ENCODE measurements at places on chromosomes 3 and 15. TPM values are rescaled to one million over a fixed set of nuclear protein-coding genes. Genes with fewer than 3 reads are reported as not detected.

DNA sequence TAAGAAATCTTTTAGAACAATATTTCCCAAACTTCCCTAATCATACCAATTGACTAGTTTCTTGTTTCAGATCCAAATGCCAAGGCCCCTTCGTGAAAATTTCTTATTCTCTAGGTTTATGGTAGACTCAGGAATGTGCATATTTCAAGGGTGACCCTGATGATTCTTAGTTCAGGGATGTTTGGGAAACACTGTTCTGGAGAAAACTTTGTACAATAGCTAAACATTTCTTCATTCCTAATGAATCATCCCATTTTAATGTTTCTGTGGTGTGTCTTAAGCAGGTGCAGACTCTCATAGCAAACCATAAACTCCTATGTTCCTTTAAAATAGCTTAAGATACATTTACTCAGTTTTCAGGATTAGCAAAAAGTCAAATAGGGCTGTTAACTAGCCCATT lies 314.5 kb downstream of the TIGIT start:
- peak; percentile 54 for DNase-seq

DNA sequence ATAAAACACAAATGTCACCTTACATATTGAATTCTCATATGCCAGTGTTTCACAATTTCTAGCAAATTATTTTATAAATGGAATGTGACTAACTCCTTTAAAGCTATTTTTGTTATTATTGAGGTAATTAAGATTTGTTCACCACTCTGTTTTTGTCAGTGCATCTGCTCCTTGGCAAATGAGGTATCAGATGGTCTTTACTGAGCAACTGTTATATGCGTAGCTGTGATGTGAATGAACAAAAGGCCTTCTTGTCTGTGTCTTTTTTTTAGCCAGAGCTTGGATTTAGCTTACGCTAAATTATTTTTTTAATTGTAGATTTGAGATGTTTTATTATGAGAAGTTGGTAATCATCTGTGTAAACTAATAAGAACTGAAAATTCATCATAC lies 125.3 kb downstream of the IL5RA start:
- no peak for DNase-seq

DNA sequence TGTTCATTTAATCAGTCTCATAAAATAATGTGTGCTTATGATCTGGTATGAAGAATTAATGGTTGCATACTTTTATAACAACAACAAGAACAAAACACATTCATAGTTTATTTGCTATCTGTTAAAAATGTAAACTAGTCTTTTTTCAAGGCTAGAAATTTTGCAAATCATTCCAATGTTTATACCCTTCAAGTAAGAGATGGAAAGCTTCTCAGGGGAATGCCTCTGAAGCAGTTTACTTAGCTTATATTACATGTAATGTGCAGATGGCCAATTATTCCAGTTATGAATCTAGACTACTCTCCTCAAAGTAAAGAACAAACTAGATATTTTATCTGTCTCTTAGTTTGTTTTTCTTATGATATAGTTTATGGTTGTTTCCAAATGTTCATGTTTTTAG lies 575.4 kb downstream of the NAALADL2 start:
- no peak for DNase-seq

DNA sequence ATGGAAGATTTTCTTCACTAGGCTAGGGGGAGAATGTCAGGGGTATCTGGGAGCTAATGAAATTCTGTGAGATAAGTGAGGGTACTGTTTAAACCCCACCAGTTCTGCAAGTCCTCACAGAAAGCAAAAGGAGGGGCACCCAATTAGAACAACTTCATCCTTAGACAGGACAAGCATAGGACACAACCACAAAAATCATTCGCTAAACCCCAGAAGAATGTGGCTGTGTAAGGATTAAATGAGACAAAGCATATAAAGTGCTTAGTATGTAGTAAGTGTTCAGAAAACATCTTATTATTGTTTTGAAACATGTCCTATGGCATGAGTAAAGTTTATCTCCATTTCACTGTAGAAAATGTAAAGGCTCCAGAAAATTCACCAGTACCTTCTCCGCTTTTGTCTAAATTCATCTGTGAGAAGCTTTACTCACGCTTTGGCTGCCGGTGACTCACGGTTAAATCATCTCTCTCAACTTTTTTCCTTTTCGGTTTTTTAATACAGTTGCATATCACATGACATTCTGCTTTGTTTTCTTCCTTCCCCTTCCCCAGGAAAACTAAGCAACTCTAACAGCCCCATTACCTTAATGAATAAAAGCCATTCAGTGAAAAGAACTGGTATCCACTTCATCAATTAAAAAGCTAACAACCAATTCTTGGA lies 1.7 kb downstream of the CLRN1 start:
- DNase-seq: peak; percentile 76

DNA sequence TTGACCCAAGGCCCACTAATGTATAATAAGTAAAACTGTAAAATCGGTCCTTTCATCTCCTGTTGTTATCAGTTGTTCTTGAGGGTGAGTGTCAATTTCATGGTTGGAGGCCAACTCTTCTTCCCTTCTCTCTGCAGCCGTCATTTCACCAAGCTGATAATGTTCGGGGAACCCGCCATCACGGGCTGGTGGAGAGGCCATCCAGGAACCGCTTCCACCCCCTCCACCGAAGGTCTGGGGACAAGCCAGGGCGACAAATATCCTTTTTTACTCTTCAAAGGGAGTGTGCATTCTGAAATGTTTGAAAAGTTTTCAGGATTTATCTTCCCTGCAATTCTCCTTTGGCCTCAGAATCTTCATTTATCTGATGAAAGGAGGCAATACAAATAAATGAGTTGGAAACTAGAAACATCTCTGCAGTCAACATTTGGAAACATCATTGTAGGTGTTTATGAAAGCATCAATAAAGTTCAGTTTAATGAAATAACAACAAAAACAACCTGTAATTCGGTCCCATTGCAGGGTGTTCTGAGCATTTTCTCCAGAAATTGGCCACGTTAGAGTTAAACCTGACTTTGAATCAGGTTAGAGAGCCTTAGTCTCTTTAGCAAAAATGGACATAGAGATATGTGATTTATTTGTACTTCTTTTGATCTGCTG lies 63.9 kb downstream of the CRTC3 start:
- DNase-seq: no peak

GRCh38 chr3:194738254-194739093 lies 52.8 kb downstream of the FAM43A start:
- peak; percentile 89 for DNase-seq

DNA sequence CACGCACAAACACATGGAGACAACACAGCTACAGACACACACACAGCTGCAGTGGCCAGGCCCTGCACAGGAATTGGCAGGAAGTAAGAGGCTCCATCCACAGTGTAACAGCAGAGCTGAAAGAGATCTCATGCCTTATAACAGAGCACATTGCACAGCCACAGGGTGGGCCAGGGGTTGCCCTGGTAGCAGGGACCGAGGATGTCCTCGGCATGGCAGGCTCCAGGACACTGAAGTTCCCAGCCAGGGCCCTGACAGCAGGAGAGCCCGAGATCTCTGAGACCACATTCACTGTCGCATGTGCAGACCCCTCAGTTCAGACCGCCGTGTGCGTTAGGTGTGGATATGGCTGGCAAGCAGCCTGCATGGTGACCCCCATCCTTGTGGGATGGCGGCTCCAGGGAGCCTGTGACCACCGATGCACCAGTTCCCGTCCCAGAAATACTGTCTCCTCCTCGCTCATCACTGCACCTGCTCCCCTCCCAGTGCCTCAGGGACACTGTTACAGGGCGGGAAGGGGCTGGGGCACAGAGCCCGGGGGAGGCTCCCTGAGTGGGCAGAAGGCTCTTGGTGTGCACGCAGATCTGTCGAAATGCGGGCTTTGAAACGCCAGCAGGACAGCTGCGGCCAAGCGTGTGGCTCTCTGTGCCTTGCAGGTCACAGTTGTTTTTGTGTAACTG lies 1.5 kb upstream of the OCA2 start:
- DNase-seq: no peak

DNA sequence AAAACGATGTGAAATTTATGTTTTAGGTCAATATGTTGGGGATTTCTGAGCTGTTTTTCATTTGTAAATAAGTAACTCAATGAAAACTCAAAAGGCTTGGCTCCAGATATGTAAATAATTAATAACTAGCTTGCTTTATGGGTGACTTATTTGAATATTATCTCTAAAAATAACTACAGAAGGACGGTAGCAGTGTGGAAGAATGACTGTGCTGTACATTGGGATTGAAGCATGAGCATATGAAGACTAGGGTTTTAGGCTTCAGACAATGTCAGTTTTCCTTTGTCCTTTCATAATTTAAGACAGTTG lies 343.9 kb downstream of the GRM7 start:
- no peak for DNase-seq

DNA sequence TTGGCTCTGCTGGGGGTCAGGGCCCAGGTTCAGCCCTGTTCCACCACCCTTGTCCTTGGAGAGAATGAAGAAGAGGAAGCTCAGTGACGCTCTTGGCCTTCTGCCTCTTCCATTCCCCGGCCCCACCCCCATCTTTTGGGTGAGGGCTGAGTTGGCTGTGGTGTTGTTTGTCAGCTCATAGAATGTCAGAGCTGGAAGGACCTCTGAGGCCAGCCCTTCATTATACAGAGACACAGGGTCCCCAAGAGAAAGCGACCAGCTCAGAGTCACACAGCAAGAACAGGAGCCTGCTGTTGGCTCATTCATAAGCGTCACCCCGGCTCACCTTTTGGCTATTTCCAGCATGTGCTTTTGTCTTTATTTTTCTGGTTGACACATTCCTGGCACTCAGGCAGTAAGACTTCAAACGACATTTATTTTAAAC lies 68.2 kb downstream of the AAGAB start:
- DNase-seq: no peak

DNA sequence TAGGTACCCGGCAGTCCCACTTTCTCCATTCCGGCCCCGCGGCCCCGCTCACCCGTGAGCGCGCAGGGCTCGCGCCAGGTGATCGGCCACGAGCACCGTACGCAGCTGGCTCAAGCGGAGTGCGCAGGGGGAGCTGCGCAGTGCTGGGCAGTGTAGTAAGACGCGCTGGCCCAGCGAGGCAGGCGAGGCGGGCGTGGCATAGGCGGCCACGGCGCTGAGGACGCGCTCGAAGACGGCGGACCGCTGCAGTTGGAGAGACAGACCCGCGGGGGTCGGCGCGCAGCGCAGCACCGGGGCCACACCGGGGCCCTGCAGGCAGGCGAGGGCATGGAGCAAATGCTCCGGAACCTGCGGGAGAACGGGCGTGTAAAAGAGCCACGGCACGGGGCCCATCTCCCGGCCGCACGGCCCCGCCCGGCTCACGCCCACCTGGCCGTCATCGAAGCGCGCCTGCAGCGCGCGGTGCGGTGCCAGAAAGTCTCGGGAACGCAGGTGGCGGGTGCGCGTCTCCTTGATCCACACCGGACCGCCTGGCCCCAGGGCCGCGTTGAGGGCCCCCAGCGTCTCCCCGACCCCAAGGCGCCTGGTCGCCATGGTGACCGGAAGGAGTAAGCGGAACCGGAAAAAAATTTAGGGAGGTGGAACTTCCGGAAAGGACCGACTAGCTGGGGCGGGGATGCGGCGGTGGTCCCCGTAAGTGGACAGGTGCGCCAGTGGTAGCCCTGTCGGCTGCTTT lies at the start of gene DALRD3:
DALRD3 (minus strand) TSS at position 610 of the 736 bp plus-strand sequence; CDS start at position 594, 16 bp downstream.
- peak; percentile 72 for DNase-seq

- no peak for DNase-seq
These were observed 12.9 kb downstream of the EDC3 start for GRCh38 chr15:74682954-74683353.

- DNase-seq: no peak
These were observed 170.2 kb downstream of the PLCL2 start for GRCh38 chr3:17054982-17055343.

DNA sequence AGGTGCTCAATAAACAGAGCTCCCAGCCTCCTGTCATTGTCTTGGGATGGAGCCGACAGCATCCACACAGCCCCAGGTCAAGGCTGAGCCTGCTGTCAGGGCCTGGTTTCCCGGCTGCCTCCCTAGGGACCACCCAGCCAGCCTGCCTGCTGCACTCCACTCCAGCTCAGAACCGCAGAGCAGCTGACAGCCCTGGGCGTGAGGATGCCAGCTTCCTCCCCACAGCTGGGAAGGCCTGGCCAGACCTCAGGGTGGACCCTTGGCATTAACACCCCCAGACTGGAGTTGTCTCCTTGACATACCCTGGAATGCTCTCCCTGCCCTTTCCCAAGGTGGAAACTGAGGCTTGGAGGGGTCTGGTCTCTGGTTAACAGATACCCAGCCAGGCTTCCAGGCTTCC lies 112.0 kb downstream of the WNT7A start:
- no peak for DNase-seq

DNA sequence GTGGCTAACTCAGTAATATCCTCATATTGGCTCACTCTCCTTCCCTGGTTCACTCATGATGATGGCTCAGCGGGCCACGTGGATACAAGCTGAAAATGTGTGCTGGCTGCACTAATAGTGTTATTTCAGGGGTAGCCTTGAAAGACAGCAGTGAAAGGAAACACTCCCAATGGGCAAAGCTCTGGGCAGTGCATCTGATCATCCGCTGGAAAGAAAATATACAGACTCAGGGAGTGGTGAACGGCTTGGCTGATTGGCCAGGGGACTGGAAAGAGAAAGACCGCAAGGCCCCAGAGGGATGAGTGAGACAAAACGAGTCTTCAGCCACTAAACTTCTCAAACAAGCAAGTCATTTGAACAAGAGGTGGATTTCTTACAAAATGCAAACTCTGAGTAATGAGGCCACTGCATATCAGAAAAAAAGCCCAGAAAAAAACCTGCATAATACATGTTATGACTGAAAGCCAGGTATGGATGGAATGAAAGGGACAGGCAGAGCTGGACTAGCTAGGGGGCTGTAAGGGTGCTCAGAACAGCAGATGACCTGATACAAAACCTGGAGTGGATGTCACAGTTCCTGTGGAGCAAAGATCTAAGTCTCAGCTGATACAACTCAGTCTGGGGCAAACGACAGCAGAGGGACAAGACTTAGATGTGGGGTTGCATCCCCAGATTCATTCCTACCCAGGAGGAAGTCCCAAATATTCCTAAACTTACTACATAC lies 33.3 kb downstream of the CMTM6 start:
- DNase-seq: no peak

Gene ZBED2
- total RNA-seq: not detected

Gene GUCA1C
- not detected for total RNA-seq

Gene HRG
- not detected for total RNA-seq

Gene MUC13
- total RNA-seq: not detected

Gene RAB6B
- total RNA-seq: 1.9 TPM

Gene ACOX2
- total RNA-seq: 1.5 TPM

Gene KCNH8
- total RNA-seq: under 0.01 TPM
